ENCODE measurements at places on chromosomes 4 and X. TPM values are rescaled to one million over a fixed set of nuclear protein-coding genes. Genes with fewer than 3 reads are reported as not detected.

The CDKL5 gene
- total RNA-seq = 9.2 TPM

The GPR82 gene
- 0.31 TPM for total RNA-seq

The FHDC1 gene
- total RNA-seq = 0.90 TPM

The CT45A1 gene
- not detected for total RNA-seq

The GAGE1 gene
- total RNA-seq = not detected

The TMEM35A gene
- not detected for total RNA-seq

The DMRTC1B gene
- total RNA-seq = not detected

The CFAP47 gene
- not detected for total RNA-seq

The SH3BP2 gene
- 25.2 TPM for total RNA-seq

The BDH2 gene
- 32.8 TPM for total RNA-seq

The TTC29 gene
- total RNA-seq = not detected

The CXXC4 gene
- total RNA-seq = 3.1 TPM

The GYG2 gene
- 4.3 TPM for total RNA-seq

The DGKQ gene
- total RNA-seq = 4.8 TPM

The CSAG3 gene
- not detected for total RNA-seq

The MAGT1 gene
- total RNA-seq = 55.5 TPM

The PFKFB1 gene
- not detected for total RNA-seq

The DSPP gene
- not detected for total RNA-seq

The XK gene
- 5.1 TPM for total RNA-seq

The MUC7 gene
- not detected for total RNA-seq

The SRD5A3 gene
- total RNA-seq = 6.0 TPM

The HPGDS gene
- 0.63 TPM for total RNA-seq

The MAGEA1 gene
- total RNA-seq = not detected

The ALB gene
- total RNA-seq = 0.41 TPM

The ADRA2C gene
- total RNA-seq = 3.1 TPM

The FGD1 gene
- 6.6 TPM for total RNA-seq

The SRPK3 gene
- total RNA-seq = 19.4 TPM

The LRAT gene
- total RNA-seq = 0.35 TPM

The GNRHR gene
- not detected for total RNA-seq
